ENCODE measurements at places on chromosomes 7 and 10. TPM values are rescaled to one million over a fixed set of nuclear protein-coding genes. Genes with fewer than 3 reads are reported as not detected.

DNA sequence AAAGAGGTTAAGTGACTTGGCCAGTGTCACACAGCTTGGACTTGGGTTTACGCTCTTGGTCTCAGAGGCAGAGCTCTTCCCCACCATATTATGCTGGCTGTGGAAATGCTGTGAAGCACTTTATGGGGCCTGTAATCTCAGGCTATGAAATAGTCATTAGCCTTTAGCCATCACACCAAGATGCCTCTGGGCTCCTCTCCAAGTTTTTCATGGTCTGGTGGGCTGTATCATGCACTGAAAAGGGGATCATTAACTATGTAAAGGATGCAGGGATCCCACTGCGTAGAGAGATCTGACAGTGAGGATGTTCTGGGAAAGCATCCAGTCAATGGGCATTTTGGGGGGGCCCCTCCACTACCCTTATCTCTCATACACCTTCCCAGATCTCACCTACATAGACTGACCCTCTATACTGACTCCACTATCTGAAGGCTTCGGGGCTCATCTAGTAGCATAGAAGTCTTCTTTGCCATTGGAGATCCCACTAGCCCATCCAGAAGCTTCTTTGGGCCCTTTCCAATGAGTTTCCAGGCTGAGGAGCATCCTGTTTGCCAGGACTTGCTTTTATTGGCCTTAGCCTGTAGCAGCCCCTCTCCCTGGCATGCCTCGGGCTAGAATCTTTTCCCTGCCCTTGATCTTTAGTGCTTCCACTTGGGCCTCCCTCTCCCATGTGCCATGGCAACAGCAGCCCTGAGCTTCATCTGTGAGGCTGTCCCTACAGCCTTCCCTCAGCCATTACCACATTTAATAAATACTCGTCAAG, 19.6 kb downstream of the FRMPD2 start:
- H3K4me1 ChIP-seq, result no peaks in the 10 kb centered on the region
- no peak overlapping the region for H3K4me3 ChIP-seq
- no peaks in the 10 kb centered on the region for H3K27me3 ChIP-seq
- DNase-seq, result no peak
- H3K27ac ChIP-seq, result no peak overlapping the region

The PTPN20 gene
- not detected for polyA plus RNA-seq

DNA sequence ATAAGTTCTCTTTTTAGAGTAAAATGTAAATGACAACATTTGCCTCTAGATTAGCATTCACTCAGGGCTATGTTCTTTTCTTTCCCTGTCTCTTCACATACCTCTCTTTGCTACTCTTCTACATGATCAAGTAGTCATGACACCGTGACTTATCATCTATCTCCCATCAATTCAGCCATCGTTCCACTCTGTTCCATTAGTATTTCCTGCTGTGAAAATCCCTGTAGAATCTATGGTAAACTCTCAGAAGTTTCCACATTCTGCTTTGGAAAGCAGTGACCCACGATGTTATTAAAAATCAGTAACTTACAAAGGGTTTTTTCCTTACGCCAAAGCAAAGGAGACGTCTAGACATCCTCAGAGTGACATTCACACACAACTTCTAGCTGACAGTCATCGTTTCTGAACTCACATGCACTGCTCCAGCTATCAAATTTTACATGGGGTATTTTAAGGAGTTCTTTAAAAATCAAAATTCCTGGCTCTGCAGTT, 135.6 kb downstream of the SEMA3C start:
- no peak overlapping the region for H3K27ac ChIP-seq
- no peaks in the 10 kb centered on the region for H3K27me3 ChIP-seq
- no peak for DNase-seq
- H3K4me3 ChIP-seq, result no peak overlapping the region
- H3K36me3 ChIP-seq, result peaks cover 22% of the 10 kb centered on the region

GRCh38 chr7:56188823-56189346, 72.7 kb upstream of the NUPR2 start:
- H3K27ac ChIP-seq, result no peak overlapping the region
- DNase-seq, result no peak
- no peaks in the 10 kb centered on the region for H3K4me1 ChIP-seq
- H3K4me3 ChIP-seq, result no peak overlapping the region

DNA sequence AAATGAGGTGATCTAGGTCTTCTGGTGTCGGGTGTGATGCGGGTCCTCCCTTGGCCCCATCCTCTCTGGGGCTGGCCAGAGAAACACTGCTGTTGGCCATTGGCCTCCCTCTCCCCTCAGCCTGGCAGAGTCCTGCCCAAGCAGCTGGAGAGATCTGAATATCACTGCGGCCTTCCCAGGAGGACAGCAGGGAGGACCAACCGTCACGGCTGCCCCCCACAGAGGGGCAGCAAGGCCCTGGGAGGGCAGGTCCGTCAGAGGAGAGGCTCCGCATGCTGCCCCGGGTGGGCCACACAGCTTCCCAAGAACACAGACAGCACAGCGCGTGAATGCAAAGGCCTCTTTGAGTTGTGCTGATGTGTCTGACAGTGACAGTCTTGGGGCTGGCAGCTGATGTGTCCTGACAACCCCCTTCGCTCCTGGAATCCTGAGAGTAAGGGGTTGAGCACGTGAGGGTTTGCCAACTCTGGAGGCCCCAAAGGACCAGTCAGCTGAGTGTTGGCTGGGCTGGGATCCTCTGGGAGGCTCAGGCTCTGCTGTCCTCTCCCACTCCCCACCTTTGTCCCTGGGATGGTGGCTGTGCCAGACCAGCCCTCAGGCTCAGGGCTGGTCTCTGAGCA, 132.5 kb upstream of the UNC5B start:
- no peaks in the 10 kb centered on the region for H3K36me3 ChIP-seq
- H3K4me1 ChIP-seq, result no peaks in the 10 kb centered on the region
- no peak for DNase-seq
- H3K4me3 ChIP-seq, result no peak overlapping the region
- no peaks in the 10 kb centered on the region for H3K27me3 ChIP-seq
- no peak overlapping the region for H3K27ac ChIP-seq

GRCh38 chr7:112215787-112216186, 9.3 kb downstream of the ZNF277 start:
- DNase-seq, result no peak
- no peak overlapping the region for H3K4me3 ChIP-seq
- H3K36me3 ChIP-seq, result no peaks in the 10 kb centered on the region
- no peak overlapping the region for H3K27ac ChIP-seq
- H3K4me1 ChIP-seq, result no peaks in the 10 kb centered on the region

DNA sequence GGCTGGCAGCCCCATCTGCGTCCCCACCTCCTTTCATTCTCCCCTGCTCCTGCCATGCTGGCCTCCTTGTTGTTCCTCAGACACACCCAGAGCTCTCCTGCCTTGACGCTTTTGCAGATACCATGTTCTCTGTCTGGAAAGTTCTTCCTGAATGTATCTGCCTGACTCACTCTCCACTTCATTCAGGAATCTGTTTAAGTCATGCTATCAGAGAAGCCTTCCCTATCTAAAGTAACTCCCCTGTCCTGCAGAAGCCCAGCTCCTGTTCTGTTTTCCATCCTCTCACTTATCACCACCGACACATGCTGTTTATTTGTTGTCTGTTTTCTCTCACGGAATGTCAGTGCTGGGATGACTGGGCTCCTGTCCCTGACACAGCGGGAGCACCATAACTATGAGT, 82.0 kb downstream of the AFAP1L2 start:
- no peak for DNase-seq
- no peak overlapping the region for H3K4me3 ChIP-seq
- no peaks in the 10 kb centered on the region for H3K27me3 ChIP-seq
- H3K27ac ChIP-seq, result no peak overlapping the region

GRCh38 chr10:18616337-18616736, 35.0 kb downstream of the NSUN6 start:
- no peak for DNase-seq
- peaks cover 43% of the 10 kb centered on the region for H3K36me3 ChIP-seq
- H3K27me3 ChIP-seq, result no peaks in the 10 kb centered on the region
- H3K27ac ChIP-seq, result no peak overlapping the region
- no peak overlapping the region for H3K4me3 ChIP-seq

The CUZD1 gene
- 0.14 TPM for polyA plus RNA-seq

The LIMK1 gene
- polyA plus RNA-seq, result 12.6 TPM

The DNAJC9 gene
- 2.4 TPM for polyA plus RNA-seq

DNA sequence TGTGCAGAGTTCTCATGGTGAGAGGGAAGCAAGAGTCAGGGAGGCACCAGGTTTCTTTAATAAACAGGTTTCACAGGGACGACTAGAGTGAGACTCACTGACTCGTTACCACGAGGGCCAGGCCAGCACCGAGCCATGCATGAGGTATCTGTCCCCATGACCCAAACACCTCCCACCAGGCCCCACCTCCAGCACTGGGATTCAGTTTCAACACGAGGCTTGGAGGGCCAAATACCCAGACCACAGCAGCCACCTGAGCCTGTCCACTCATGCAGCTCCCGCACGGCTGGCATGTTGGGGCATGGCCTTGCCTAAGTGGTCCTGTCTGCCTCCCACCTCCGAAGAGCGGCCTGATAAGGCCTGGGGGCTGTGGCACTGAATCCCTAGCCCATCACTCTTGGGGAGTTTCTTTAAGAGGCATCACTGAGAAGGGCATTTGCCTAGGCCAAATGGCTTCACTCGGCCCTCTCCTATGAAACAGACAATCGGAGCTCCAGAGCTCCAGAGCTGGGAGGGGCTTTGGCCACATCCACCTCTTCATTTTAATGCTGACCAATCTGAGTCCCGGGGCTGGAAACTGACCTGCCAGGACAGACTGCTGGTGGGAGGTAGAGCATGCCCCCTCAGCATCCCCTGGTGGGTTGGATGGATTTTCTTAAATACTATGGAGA, 157.8 kb downstream of the DNAJB6 start:
- no peaks in the 10 kb centered on the region for H3K36me3 ChIP-seq
- peaks cover 15% of the 10 kb centered on the region for H3K4me1 ChIP-seq
- no peak overlapping the region for H3K4me3 ChIP-seq

GRCh38 chr7:34081935-34082334, 176.6 kb downstream of the BMPER start:
- no peak overlapping the region for H3K4me3 ChIP-seq
- H3K27ac ChIP-seq, result no peak overlapping the region
- H3K4me1 ChIP-seq, result no peaks in the 10 kb centered on the region
- H3K27me3 ChIP-seq, result no peaks in the 10 kb centered on the region

DNA sequence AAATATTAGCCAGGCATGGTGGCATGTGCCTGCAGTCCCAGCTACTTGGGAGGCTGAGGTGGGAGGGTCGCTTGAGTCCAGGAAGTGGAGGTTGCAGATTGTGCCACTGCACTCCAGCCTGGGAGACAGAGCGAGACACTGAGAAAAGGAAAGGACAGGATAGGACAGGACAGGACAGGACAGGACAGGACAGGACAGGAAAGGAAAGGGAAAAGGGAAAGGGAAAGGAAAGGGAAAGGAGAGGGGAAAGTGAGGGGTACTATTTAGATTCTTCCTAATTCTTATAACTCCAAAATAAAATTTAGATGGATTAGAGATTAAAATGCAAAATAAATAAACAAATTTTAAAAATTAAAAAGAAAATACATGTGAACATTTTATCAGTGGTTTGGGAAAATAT, 58.7 kb downstream of the PIK3AP1 start:
- peak overlapping the region; percentile 54 for H3K27ac ChIP-seq
- no peak for DNase-seq
- H3K36me3 ChIP-seq, result peaks cover 6% of the 10 kb centered on the region
- no peaks in the 10 kb centered on the region for H3K27me3 ChIP-seq
- H3K4me3 ChIP-seq, result no peak overlapping the region

The CYP3A4 gene
- not detected for polyA plus RNA-seq

DNA sequence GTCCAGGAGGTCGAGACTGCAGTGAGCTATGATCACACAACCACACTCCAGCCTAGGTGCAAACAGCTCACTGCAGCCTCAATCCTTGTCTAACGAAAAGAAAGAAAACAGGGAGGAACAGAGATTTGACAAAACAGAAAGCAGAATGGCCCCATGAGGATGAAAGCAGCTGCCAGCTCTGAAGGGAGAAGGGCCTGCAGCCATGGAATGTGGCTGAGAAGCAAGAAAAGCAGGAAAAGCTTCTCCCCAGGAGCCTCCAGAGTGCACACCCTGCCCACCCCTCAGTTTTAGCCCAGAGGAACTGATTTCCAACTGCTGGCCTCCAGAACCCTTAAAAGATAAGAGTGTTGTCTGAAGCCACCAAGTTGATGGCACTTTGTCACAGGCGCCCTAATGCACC, 13.0 kb downstream of the ESYT2 start:
- H3K36me3 ChIP-seq, result peaks cover 2% of the 10 kb centered on the region
- peak overlapping the region; percentile 58 for H3K27ac ChIP-seq
- no peak for DNase-seq
- no peak overlapping the region for H3K4me3 ChIP-seq
- no peaks in the 10 kb centered on the region for H3K27me3 ChIP-seq

DNA sequence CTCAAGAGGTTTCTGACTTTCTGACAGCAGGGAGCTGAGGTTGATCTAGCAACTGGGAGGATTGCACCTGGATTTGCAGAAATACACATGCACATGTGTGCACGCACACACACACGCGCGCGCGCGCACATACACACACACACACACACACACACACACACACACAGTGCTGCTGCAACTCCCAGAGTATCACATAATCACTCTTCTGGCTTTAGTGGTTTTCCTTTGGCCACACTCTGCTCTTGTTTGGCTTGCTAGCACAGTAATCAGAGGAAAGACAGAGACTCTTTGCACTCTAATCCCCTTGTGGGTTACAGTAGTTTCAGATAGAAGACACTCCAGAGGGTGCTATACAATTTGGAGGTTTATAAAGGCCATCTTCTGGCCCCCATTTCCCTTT, 705.0 kb downstream of the AUTS2 start:
- H3K4me3 ChIP-seq, result no peak overlapping the region
- no peaks in the 10 kb centered on the region for H3K27me3 ChIP-seq
- no peaks in the 10 kb centered on the region for H3K36me3 ChIP-seq
- H3K27ac ChIP-seq, result no peak overlapping the region
- no peaks in the 10 kb centered on the region for H3K4me1 ChIP-seq

GRCh38 chr7:134854816-134855215, 75.4 kb downstream of the CALD1 start:
- DNase-seq, result no peak
- no peak overlapping the region for H3K4me3 ChIP-seq
- no peak overlapping the region for H3K27ac ChIP-seq
- no peaks in the 10 kb centered on the region for H3K27me3 ChIP-seq
- peaks cover 9% of the 10 kb centered on the region for H3K4me1 ChIP-seq
- no peaks in the 10 kb centered on the region for H3K36me3 ChIP-seq

GRCh38 chr7:48179496-48180030, 8.3 kb downstream of the ABCA13 start:
- no peak overlapping the region for H3K4me3 ChIP-seq
- no peaks in the 10 kb centered on the region for H3K4me1 ChIP-seq
- H3K27ac ChIP-seq, result no peak overlapping the region
- DNase-seq, result no peak

- H3K4me1 ChIP-seq, result peaks cover 15% of the 10 kb centered on the region
- no peak for DNase-seq
- H3K36me3 ChIP-seq, result no peaks in the 10 kb centered on the region
- H3K4me3 ChIP-seq, result no peak overlapping the region
- H3K27me3 ChIP-seq, result no peaks in the 10 kb centered on the region
Observed at GRCh38 chr10:71675295-71675970, 44.1 kb downstream of the C10orf105 start.

All from CD14-positive monocyte (primary cell).